ENCODE measurements at places on chromosomes 13 and 19.

GRCh38 chr13:91052876-91053275 lies 294.6 kb upstream of the MIR17HG start:
- DNase-seq, result no peak

- DNase-seq, result peak; percentile 50
These were observed 1.2 kb upstream of the NUMBL start for GRCh38 chr19:40691421-40692211.

DNA sequence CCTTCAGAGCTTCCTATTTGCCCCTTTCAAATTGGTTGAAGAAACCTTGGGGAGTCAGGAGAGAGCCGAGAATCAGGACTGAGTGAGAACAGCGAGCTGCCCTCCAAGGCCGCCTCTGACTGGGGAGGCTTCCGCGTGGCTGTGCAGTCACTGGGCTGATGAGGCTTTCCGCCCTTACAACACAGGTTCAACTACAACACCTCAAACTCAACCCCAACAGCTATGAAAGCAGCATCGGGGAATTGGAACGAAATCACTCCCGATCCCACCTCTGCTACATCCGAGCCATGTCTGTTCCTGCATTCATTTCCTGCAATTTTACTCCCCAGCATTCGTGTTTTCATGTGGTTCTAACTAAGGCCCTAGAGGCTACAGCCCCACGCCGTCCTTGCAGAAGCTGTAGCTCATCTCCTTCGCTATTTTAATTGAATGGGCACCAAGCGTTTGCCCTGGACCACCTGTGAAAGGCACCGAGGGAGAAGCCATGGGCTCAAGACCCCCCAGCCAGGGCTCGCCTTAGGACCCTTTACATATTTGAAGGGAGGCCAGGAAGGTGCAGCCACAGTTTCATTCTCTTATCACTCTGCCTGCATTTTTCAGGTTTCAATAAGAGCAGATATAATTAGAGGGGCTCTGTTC lies 12.3 kb upstream of the RASA3 start:
- no peak for DNase-seq

DNA sequence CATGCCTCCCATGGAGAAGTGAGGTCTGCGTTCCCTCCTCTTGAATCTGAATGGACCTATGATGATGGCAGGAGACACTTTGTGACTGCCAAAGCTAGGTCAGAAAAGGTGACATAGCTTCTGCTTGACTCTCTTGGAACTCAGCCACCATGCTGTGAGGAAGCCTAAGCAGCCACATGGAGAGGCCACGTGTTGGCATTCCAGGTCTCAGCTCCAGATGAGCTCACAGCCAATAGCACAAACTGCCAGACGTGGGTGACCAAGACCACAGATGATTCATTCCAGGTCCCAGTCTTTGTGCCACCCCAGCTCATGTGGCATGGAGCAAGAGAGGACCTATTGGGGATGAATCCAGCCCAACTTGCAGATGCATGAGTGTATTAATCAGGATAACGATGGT lies 8.7 kb upstream of the GGACT start:
- DNase-seq, result no peak

GRCh38 chr19:5916181-5916708 lies 2.2 kb downstream of the CAPS start:
- no peak for DNase-seq

- DNase-seq, result no peak
These were observed 25.8 kb downstream of the NALCN start for GRCh38 chr13:101390461-101390860.

GRCh38 chr13:59088716-59089115 lies 1075.0 kb downstream of the DIAPH3 start:
- DNase-seq, result no peak

DNA sequence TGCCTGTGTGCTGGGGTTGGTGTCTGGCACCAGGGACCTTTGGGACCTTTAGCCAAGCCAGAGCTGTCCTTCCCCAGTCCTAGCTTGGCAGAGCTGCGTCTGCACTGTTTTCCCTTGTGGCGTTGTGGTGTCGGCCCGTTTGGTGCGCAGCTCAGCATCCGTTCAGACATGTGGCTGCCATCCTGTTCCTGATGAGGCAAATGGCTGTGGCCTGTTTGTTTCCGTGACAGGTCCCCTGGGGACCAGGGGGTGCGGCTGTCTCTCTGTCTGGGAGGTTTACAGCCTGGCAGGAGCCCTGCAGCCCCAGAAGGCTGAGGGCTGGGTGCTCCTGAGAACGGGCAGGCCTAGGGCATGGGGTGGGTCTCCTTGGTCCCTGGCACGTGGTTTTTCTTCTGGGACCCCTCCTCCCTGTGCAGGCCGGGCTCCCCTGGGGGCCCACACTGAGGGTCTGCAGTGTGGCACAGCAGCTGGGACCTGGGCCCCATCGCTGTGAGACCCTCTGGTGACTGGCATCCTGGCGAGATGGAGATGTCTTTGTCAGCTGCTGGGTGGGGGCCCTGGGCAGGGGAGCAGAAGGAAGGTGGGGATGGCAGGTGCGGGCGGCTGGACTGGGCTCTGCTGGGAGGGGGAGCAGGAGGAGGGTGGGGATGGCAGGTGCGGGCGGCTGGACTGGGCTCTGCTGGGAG lies 4.0 kb downstream of the SPPL2B start:
- DNase-seq, result no peak

DNA sequence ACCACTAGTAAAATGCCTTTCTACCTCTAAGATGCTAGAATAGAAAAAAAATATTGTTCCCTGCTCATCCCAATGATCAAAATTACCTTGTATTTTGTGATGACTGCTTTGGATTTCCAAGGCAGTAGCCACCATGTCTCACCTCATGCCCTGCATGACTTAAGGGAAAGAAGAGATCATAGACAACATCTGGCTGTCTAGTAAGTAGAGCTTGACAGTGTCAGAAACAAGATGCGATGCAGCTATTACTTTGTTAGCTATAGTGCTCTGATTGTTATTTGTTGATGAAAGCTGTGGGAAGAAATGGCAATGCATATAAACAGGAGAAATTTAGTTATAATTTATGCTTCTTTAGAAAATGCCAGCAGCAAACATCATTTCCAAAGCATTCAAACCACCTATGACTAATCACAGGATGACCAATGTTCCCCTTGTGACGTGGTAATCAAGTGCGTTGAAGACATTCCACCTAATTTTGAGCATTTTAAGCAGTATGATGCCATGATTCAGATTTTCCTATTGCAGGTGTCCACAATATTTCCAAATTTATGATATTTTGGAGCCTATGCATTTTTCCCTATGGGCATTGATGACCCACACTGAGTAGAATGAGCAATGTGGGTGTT lies 308.3 kb downstream of the KCNRG start:
- DNase-seq, result no peak

- DNase-seq, result no peak
These were observed 21.3 kb upstream of the MTRF1 start for GRCh38 chr13:41284512-41285288.

DNA sequence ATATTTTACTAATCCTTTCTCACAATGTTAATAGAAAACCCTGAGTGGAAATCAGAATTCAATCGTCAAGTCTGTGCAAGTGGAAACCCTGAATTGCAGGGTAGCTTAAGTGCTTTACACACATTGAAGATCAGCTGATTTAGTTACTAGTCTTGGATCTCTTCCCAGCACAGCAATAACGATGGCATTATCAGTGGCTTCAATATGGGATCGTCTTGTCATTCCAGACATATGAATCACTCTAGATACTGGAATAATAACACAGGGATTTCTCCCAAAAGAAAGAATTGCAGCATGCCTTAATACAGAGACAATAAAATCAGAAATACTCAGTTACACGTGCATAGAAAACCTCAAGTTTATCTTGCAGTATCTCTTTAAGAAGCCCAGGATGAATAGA lies 12.6 kb upstream of the METTL21C start:
- DNase-seq, result no peak

DNA sequence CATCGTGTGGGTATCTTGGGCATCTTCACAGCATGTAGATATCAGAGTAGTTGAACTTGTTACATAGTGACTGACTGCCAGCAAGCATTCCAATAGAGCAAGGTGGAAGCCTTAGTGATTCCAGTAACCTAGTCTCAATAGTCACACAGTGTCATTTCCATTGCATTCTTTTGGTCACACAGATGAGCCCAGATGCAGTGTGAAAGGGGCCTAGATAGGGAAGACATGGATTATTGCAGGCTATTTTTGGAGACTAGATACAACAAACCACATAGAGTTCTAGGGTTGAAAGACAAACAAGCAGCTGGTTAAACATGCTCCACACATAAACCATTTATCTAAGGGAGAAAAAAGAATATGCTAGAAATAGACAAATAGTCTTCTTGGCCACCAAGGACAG lies 553.5 kb downstream of the DCT start:
- DNase-seq, result no peak

DNA sequence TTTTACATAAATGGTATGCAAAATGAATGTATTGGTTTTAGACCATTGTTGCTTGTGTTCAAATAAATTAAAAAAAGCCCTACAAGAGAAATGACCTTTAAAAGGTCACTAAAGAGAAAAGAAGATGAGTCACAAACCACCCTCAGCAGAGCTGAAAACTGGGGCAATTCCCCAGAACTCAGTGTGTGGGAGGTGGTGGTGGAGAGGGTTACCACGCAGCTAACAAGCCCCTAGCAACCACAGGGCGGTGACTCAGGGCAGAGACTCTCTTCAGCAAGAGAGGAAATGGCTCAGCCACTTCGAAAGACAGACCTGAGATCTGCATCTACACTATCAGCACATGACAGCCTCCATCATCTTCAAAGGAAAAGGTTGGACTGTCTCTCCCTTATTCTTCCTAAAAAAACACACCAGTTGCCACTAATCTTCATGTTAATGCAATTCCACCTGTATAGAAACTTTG lies 29.4 kb upstream of the NDFIP2 start:
- DNase-seq, result no peak

DNA sequence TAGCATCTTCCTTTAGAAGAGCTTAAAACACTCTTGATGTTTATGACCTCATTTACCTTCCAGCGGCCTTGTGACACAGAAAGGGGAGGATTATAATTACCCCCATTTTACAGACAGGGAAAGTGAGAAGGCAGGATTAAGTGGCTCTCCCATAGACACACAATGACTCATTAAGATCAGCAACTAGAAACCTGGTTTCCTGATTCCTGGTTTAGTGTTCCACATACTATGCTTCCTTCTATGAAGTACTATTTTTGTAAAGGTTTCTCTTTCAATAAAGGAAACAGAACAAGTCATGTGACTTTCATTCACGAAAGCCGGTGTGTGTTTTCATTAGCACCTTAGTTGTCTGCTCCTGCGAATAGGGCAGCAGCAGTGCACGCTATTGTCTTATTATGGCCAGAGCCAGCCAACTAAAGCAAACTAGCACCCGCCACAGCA lies 8.3 kb downstream of the IRS2 start:
- no peak for DNase-seq

DNA sequence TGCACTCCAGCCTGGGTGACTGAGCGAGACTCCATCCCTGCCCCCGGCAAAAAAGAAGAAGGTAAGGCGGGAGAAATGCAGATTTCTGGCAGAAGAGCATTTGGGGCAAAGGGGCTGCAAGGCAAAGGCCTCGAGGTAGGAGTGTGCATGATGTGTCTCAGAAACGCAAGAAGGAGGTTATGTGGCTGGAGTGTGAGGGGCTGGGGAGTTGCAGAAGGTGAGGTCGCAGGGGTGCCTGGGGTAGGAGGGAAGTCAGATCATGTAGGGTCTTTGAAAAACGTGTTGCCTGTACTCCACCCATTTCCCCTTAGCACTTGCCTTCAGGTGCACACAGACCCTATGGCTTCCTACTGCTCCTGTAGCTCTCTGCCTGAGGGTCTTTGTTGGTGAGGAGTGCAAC lies 29.9 kb downstream of the KCTD15 start:
- no peak for DNase-seq

GRCh38 chr13:111396457-111396856 lies 76.0 kb downstream of the TEX29 start:
- no peak for DNase-seq

GRCh38 chr13:58858870-58859371 lies 1227.4 kb downstream of the PCDH17 start:
- no peak for DNase-seq

DNA sequence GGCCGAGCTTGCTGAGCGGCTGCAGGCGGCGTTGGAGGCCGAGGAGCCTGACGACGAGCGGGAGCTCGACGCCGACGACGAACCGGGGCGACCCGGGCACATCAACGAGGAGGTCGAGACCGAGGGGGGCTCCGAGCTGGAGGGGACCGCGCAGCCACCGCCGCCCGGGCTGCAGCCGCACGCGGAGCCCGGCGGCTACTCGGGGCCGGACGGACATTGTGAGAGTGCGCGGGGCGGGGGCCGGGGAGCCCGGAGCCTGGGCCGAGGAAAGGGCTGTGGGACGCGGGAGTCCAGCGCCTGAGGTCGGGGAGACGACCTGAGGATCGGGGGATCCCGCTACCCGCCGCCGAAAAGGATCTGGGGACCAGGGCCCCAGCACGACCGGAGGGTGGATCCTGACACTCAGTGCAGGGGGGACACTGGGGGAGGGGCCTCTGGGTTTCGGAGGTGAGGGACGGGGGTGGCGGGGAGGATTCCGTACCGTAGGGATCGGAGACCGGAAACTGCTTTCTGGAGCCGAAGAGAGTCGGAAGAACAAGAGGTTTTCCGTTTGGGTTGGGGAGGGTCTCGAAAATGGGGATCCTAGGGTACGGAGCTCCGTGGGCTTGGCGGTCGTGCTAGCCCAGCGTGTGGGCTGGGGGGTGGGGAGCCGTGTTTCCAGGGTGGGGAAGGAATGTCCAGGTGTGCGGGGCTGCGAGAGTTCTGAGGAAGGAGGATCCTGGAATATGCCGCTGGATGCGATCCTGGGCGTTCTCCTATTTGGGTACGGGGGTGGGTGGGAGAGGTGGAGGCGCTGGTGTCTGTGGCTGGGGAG lies 616 bp downstream of the HNRNPUL1 start:
- DNase-seq, result peak; percentile 34

DNA sequence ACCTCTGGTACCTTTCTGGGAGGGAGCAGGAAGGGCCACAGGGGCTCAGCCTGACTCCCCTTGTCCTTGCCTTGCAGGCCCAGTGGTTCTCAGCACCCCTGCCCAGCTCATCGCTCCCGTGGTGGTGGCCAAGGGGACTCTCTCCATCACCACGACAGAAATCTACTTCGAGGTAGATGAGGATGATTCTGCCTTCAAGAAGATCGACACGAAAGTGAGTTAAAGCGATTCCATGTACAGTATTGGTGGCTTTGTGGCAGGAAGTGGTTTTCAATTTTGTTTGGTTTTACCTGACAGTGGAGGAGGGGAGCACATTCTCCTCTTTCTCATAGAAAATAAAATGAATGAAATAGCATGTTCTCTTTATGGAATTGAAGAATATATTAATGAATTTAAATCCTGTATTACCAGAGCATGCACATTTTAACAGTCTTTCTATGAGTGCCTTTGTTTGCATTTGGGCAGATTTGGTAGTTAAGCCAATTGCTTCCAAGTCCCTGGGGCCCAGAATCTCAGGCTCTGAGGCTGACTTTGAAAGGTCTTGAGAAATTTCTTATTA lies 4.1 kb downstream of the MAB21L1 start:
- DNase-seq, result no peak
